Activated T-cell treated with anti-CD3 and anti-CD28 coated beads, Interleukin-2, amount 50 U/mL, for 72 hours (primary cell): ENCODE measurements at places on chromosomes 12 and 14. TPM values are rescaled to one million over a fixed set of nuclear protein-coding genes. Genes with fewer than 3 reads are reported as not detected.

- peaks cover 34% of the 10 kb centered on the region for H3K27me3 ChIP-seq
- H3K27ac ChIP-seq: peak overlapping the region; percentile 75
- H3K4me1 ChIP-seq: peaks cover 42% of the 10 kb centered on the region
- H3K36me3 ChIP-seq: peaks cover 10% of the 10 kb centered on the region
Measured at GRCh38 chr14:75280291-75280830, 1.7 kb downstream of the FOS start.

GRCh38 chr12:69904777-69905176 lies 79.8 kb downstream of the MYRFL start:
- DNase-seq: no peak
- peaks cover 6% of the 10 kb centered on the region for H3K27me3 ChIP-seq
- H3K36me3 ChIP-seq: no peaks in the 10 kb centered on the region
- no peaks in the 10 kb centered on the region for H3K4me1 ChIP-seq
- no peak overlapping the region for H3K27ac ChIP-seq
- H3K4me3 ChIP-seq: no peak overlapping the region

DNA sequence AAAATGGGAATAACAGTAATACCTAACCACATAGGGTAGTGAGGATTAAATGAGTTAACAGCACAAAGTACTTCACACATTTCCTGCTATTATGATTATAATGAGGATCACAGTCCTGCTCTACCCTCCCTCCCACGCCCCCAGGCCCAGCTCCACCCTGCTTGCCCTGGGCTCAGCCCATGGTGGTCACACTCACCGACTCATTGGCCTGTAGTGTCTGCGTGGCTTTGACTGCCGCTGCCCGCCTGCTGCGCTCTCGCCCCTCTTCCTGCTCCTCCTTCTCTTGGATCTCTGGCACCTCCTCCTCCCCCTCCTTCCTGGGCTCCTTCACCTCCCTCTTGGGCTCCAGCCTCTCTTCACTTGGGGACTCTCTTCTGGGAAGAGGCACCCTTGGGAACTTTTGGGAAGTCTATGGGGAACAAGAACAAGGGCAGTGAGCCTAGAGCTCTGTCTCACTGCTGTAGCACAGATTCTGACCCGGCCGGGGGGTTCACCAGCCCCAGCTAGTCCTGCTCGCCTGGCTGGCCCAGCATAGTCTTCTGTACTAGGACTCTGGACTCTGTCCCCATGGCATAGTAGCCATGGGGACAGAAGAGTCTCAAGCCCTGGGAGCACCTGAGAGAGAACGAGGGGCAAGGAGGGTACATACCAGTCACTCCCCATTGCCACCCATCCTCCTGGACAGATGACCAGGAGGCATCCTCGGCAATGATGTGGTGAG lies 7.1 kb upstream of the PNMA1 start:
- no peaks in the 10 kb centered on the region for H3K4me1 ChIP-seq
- no peaks in the 10 kb centered on the region for H3K27me3 ChIP-seq
- no peak overlapping the region for H3K27ac ChIP-seq
- DNase-seq: no peak

DNA sequence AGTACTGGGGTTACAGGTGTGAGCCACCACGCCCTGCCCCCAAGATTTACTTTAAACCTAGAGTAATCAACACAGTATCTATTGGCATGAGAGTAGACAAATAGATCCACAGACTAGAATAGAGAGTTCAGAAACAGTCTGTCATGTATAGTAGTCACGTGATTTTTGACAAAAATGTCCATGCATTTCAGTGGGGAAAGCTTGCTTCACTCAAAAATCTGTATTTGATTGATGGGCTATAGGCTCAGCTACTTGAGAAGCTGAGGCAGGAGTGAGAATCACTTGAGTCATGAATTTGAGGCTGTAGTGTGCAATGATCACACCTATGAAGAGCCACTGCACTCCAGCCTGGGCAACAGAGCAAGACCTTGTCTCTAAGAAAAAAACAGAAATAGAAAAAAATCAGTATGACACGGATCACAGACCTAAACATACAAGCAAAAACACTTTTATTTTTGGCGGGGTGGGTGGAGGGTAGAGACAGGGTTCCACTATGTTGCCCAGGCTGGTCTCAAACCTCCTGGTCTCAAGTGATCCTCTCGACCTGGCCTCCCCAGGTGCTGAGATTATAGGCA lies 7.6 kb upstream of the ORAI1 start:
- H3K36me3 ChIP-seq: no peaks in the 10 kb centered on the region
- DNase-seq: no peak
- H3K4me3 ChIP-seq: no peak overlapping the region
- no peaks in the 10 kb centered on the region for H3K27me3 ChIP-seq
- no peak overlapping the region for H3K27ac ChIP-seq

- no peaks in the 10 kb centered on the region for H3K4me1 ChIP-seq
- no peaks in the 10 kb centered on the region for H3K36me3 ChIP-seq
- H3K4me3 ChIP-seq: no peak overlapping the region
- no peak overlapping the region for H3K27ac ChIP-seq
- DNase-seq: no peak
Measured at GRCh38 chr12:99948370-99948769, 36.4 kb downstream of the ANKS1B start.

DNA sequence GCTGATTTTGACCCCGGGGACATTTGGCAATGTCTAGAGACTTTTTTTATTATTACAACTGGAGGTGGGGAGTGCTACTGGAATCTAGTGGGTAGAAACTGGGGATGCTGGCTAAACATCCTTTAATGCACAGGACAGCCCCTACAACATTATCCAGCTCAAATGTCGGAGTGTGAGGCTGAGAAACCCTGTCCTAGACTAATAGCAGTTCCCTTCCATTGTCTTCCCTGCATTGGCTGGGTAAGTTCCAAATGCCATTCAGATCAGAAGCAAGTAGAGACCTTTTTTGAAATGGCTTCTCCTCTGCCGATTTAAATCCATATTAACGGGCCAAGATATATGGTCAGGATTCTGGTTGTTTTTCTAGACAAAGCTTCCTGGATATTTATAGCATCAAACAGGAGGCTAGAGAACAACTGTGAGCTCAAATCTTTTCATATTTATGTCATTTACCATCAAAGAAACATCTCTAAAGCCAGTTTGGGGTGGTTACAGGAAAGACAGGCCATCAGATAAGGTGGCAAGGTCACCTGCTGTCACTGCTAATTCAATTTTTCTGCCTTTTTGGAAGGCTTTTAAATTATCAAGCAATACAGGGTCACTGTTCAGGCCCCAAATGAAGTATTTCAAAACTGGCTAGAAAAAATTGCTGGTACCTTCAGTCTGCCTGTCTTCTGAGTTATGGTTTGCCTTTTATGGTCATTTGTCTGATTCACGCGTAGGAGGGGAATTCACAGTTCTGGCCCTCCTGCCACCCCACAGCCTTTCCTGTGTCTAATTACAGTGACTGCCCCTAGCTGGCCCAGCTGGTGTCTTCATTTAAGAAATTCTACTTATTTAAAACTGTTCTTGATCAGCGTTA lies 20.1 kb upstream of the AKAP5 start:
- peaks cover 50% of the 10 kb centered on the region for H3K4me1 ChIP-seq
- peak overlapping the region; percentile 99 for H3K27ac ChIP-seq
- peaks cover 44% of the 10 kb centered on the region for H3K36me3 ChIP-seq

DNA sequence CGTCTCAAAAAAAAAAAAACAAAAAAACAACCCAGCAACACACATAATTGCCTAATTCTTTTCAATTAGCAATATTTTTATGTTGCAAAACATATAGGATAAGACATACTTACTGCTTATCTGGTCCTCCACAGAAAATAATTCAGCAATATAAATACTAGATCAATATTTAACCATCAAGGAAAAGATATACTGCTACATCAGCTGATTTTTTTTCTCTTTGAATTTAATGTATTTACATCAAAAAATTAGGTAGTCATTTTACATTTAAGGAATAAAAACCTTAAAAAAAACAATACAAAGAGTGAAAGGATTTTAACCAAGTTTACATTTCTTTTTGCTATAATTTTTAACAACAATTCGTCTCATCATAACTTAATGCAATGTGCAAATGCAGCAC lies 28.1 kb downstream of the SPTSSA start:
- H3K27ac ChIP-seq: no peak overlapping the region
- no peaks in the 10 kb centered on the region for H3K4me1 ChIP-seq
- no peaks in the 10 kb centered on the region for H3K27me3 ChIP-seq
- no peak overlapping the region for H3K4me3 ChIP-seq
- H3K36me3 ChIP-seq: no peaks in the 10 kb centered on the region

- H3K36me3 ChIP-seq: peaks cover 35% of the 10 kb centered on the region
- H3K4me3 ChIP-seq: peak overlapping the region; percentile 94
- H3K27ac ChIP-seq: peak overlapping the region; percentile 100
- no peaks in the 10 kb centered on the region for H3K27me3 ChIP-seq
- peaks cover 65% of the 10 kb centered on the region for H3K4me1 ChIP-seq
Measured at GRCh38 chr12:47219243-47219642, 139.5 kb upstream of the AMIGO2 start.

GRCh38 chr14:85607651-85608081 lies 77.7 kb downstream of the FLRT2 start:
- no peaks in the 10 kb centered on the region for H3K4me1 ChIP-seq
- H3K4me3 ChIP-seq: no peak overlapping the region
- no peaks in the 10 kb centered on the region for H3K27me3 ChIP-seq

DNA sequence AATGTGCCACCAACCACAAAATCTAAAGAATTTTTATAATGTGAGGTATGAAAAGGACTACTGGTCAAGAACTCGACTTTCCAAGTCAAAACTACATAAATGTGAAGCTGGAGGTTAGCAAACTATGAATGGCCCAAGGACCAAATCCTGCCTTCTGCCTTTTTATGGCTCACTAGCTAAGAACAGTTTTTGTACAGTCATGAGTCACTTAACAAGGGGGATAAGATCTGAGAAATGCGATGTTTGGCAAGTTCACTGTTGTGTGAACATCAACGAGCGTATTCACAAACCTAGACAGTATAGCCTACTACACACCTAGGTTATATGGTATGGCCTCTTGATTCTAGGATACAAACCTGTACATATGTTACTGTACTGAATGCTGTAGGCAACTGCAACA lies 28.2 kb downstream of the FERMT2 start:
- peaks cover 13% of the 10 kb centered on the region for H3K4me1 ChIP-seq
- DNase-seq: no peak
- no peak overlapping the region for H3K27ac ChIP-seq

- no peaks in the 10 kb centered on the region for H3K36me3 ChIP-seq
- no peak for DNase-seq
- no peaks in the 10 kb centered on the region for H3K4me1 ChIP-seq
- no peaks in the 10 kb centered on the region for H3K27me3 ChIP-seq
- H3K4me3 ChIP-seq: no peak overlapping the region
Measured at GRCh38 chr12:78473136-78473535, 391.4 kb upstream of the SYT1 start.

DNA sequence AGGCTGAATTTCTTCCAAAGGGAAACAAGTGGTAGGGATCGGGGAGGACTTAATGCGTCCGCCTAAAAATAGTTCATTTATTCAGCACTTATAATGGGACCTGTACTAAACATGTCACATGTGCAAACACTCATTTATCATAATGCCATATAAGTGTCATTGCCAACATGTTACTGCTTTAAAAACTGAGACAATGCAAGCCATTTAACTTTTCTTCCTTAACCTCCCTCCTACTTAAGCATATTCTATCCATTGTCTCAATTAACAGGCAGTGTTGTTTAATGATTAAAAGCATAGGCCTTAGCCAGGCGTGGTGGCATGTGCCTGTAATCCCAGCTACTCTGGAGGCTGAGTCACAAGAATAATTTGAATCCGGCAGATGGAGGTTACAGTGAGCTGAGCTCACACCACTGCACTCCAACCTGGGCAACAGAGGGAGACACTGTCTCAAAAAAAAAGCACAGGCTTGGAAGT lies 13.5 kb upstream of the SCFD1 start:
- no peak overlapping the region for H3K4me3 ChIP-seq
- H3K27me3 ChIP-seq: no peaks in the 10 kb centered on the region
- no peaks in the 10 kb centered on the region for H3K4me1 ChIP-seq
- H3K27ac ChIP-seq: no peak overlapping the region

DNA sequence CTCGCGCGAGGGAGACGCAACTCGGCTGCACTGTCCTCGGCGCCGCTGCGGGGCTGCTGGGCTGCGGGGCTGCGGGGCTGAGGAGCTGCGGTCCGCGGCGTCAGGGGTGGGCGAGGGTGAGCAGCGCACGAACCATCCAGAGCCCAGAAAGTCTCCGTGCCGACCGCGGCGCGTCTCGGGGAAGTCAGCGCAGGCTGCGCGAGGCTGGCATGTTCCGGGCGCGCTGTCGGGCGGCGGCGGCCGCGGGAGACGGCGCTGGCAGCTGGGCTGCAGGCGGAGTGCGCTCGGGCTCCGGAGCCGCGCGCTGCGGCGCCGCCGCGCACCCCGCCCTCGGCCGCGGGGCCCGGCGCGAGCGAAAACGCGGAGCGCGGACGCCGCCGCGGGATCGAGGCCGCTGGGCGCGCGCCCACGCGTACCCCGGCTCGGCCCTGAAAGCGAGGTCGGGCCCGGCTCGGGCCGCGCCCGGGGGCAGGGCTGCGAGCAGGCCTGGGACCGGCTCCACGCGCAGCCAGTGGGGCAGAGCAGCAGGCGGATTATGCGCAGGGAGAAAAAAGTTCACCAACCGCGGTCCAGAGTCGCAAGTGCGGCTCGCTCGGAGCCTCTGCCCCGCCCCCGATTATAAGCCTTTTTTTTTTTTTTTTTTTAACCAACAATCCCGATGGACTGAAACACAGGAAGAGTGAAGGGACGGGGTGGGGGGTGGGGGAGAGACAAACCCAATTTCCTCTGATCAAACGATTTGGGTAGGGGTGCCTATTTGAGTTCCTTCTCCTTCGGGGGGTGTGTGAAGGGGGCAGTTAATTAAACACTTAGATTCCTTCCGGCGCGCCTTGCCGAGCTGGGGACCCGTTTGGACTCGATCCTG lies at the start of gene PRICKLE1:
TSS of gene PRICKLE1 (minus strand) at position 282 of the 865 bp plus-strand sequence. CDS start 117,230 bp downstream, outside the sequence.
- DNase-seq: peak; percentile 42
- peaks cover 15% of the 10 kb centered on the region for H3K4me1 ChIP-seq
- H3K36me3 ChIP-seq: peaks cover 3% of the 10 kb centered on the region
- peaks cover 75% of the 10 kb centered on the region for H3K27me3 ChIP-seq
- no peak within 1 kb of the TSS for H3K27ac ChIP-seq

- no peak for DNase-seq
- no peaks in the 10 kb centered on the region for H3K27me3 ChIP-seq
- peaks cover 24% of the 10 kb centered on the region for H3K4me1 ChIP-seq
- peak overlapping the region; percentile 27 for H3K27ac ChIP-seq
- peaks cover 38% of the 10 kb centered on the region for H3K36me3 ChIP-seq
Measured at GRCh38 chr14:52723514-52724359, 6.2 kb upstream of the STYX start.

- H3K36me3 ChIP-seq: no peaks in the 10 kb centered on the region
- H3K27me3 ChIP-seq: peaks cover 12% of the 10 kb centered on the region
- no peak overlapping the region for H3K27ac ChIP-seq
Measured at GRCh38 chr12:101490286-101490920, 15.3 kb downstream of the SPIC start.

The MGST1 gene
- total RNA-seq: not detected

The EFCAB11 gene
- total RNA-seq: 13.7 TPM

The NCKAP5L gene
- 5.4 TPM for total RNA-seq

The CMTM5 gene
- not detected for total RNA-seq

The SELPLG gene
- 49.6 TPM for total RNA-seq

The ABCC9 gene
- 0.19 TPM for total RNA-seq

The CEBPE gene
- 0.36 TPM for total RNA-seq

The DACT1 gene
- total RNA-seq: 11.3 TPM

The KIF26A gene
- 0.25 TPM for total RNA-seq

The TAS2R43 gene
- 0.48 TPM for total RNA-seq

The SYNDIG1L gene
- not detected for total RNA-seq

The AMDHD1 gene
- 2.2 TPM for total RNA-seq
